Bronchial epithelial cell (primary cell): ENCODE measurements at places on chromosomes 5 and 9. TPM values are rescaled to one million over a fixed set of nuclear protein-coding genes. Genes with fewer than 3 reads are reported as not detected.

ELOVL7 gene
- total RNA-seq = 22.1 and 45.6 TPM in 2 replicates

ANKDD1B gene
- 1.3 and 1.9 TPM in 2 replicates for total RNA-seq

IL3 gene
- total RNA-seq = not detected in 2 replicates

C9 gene
- total RNA-seq = not detected in 2 replicates

CER1 gene
- total RNA-seq = not detected in 2 replicates

PCDHGA2 gene
- under 0.01 and 0.26 TPM in 2 replicates for total RNA-seq

FGFR4 gene
- 0.79 and 1.5 TPM in 2 replicates for total RNA-seq

BTNL9 gene
- 0.13 TPM in 1 of 2 replicates, not detected in the other for total RNA-seq

PDCD1LG2 gene
- total RNA-seq = under 0.01 and 0.64 TPM in 2 replicates

HDHD3 gene
- total RNA-seq = 14.5 and 18.2 TPM in 2 replicates

FAM200C gene
- total RNA-seq = 1.1 and 3.2 TPM in 2 replicates

PTGR1 gene
- 67.9 and 70.4 TPM in 2 replicates for total RNA-seq

PCDHB10 gene
- total RNA-seq = 0.13 and 0.26 TPM in 2 replicates

TMEM252 gene
- not detected in 2 replicates for total RNA-seq

NRG2 gene
- total RNA-seq = under 0.01 TPM in 2 replicates
